ENCODE measurements at places on chromosomes 11 and 22. TPM values are rescaled to one million over a fixed set of nuclear protein-coding genes. Genes with fewer than 3 reads are reported as not detected.

Gene MUC2
- total RNA-seq, result not detected

Gene SHISAL1
- total RNA-seq, result 5.8 TPM

Gene SLC22A6
- not detected for total RNA-seq

Gene RAB30
- 15.7 TPM for total RNA-seq

Data from bronchial smooth muscle cell (primary cell).